ENCODE measurements at places on chromosomes 16 and 17.
A peak's percentile ranks its signal among the peaks of the same experiment; 100 is the strongest.

- peak; percentile 6 for DNase-seq
Measured at GRCh38 chr17:45740553-45741330, 43.4 kb upstream of the CRHR1 start.

GRCh38 chr17:61131585-61131984, 268.1 kb upstream of the TBX2 start:
- DNase-seq: no peak

GRCh38 chr16:49464093-49464492, 90.5 kb downstream of the C16orf78 start:
- DNase-seq: no peak

DNA sequence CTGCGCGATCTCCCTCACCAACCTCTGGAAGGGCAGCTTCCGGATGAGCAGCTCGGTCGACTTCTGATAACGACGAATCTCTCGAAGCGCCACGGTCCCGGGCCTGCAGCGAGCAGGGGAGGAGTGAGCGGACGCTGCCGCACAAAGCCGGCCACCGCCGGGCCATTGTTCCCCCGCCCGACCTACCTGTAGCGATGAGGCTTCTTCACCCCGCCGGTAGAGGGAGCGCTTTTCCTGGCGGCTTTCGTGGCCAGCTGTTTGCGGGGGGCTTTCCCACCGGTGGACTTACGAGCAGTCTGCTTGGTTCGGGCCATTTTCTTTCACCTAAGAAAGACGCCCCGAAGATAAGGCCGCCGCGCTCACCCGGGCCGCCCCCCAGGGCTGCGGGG, 5.8 kb upstream of the UNK start:
- no peak for DNase-seq
